ENCODE measurements at places on chromosomes 6 and 20.
A peak's percentile ranks its signal among the peaks of the same experiment; 100 is the strongest.

DNA sequence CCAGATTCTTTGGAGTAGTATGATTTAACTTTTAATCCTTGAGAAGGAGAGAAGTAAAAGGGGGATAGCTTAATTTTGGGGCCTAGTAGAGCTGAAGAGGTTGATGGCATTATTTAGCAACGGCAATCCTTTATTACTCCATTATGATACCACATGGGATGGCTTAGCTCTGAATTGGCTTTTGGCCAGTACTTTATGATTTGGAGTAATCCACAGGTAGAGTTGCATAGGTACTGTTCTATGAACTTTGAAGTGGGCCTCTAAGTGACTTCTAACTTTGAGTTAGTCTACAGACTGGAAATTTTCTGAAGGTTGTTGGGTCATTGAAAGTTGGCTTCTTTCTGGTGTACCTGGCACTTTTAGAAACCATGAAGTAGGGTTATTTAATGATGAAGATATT, 11.6 kb downstream of the YWHAB start:
- peaks cover 32% of the 10 kb centered on the region for H3K36me3 ChIP-seq
- peak overlapping the region; percentile 39 for H3K4me3 ChIP-seq
- H3K4me1 ChIP-seq: peaks cover 69% of the 10 kb centered on the region
- H3K27me3 ChIP-seq: no peaks in the 10 kb centered on the region

- no peak overlapping the region for H3K27ac ChIP-seq
- DNase-seq: no peak
- H3K36me3 ChIP-seq: no peaks in the 10 kb centered on the region
- H3K4me3 ChIP-seq: no peak overlapping the region
Observed at GRCh38 chr6:84356907-84357306, 129.5 kb upstream of the CEP162 start.

DNA sequence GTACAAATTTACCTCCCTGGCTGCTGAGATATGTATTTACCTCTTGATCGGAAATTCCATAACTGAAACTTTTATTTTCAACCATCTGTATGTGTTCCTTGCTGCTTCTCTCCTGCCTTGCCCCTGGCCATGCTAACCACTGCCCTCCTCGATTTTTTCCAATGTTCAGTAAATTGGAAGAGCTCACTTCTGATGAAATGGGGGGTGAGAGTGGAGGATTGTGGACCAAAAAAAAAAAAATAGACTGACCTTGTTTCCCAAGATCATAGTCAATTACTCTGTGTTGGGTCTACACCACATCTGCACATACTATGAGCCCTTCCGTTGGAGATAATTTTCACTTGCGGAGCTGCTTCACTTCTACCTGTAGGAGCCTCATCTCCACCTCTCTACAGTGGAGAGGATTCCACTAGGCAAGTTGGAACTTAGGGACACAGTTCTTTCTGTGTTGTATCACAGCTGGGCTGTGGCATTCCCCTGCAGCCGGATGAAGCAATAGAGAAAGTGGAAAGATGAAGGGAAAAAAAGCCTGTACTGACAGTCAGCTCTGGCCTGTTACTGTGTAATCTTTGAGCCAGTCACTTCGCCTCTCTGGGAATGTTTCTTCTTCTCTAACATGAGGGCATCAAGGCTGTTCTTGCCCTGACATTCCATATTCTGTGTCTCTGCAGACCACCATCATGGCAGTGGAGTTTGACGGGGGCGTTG, 1.6 kb downstream of the PSMB9 start:
- peak overlapping the region; percentile 97 for H3K4me3 ChIP-seq
- peaks cover 73% of the 10 kb centered on the region for H3K4me1 ChIP-seq
- H3K27ac ChIP-seq: peak overlapping the region; percentile 99
- peaks cover 83% of the 10 kb centered on the region for H3K36me3 ChIP-seq

DNA sequence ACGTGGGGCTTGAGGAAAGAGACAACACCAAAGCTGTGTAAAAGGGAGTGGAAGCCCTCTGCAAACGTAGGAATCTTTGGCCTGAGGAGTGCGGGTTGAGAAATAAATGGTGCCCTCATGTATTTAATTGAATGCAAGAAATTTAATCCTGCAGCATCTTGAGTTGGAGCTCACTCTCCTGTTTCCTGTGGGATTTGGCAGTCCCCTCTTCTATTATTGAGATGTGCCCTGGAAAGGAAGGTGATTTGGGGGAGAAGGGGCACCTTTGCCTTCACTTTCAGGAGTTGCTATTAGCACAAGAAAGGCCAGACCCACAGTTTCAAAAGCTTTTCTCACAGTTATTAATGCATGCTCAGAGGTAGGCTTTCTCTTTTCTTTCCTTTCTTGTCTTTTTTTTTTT, 201.4 kb upstream of the HDDC2 start:
- H3K27ac ChIP-seq: no peak overlapping the region
- no peak for DNase-seq
- no peak overlapping the region for H3K4me3 ChIP-seq
- peaks cover 2% of the 10 kb centered on the region for H3K36me3 ChIP-seq
- H3K27me3 ChIP-seq: peaks cover 33% of the 10 kb centered on the region

DNA sequence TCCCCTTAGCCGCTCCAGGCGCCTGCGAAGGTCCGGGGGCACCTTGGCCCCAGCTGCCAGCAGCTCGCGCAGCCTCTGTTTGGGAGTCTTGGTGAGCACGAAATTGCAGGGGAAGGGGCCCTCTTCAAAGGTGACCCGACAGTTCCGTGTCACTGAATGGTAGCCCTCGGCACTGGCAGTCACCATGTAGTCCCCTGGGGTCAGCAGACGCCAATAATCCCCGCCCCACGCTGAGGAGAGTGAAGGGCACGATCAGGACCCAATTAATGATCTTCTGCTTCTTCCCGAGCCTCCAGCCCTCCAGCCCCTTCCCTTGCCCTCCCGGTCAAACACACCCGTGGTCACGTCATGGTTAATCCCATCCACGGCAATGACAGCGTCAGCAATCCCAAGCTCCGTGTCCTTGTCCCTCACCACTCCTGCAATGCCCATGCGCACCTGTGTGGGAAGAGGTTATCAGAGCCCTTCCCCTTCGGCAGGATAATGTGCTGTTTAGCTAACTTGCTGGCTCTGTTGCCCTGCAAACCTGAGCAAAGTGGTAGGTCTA, 6.2 kb downstream of the CPXM1 start:
- H3K27ac ChIP-seq: no peak overlapping the region
- no peaks in the 10 kb centered on the region for H3K36me3 ChIP-seq
- H3K4me3 ChIP-seq: no peak overlapping the region
- peaks cover 6% of the 10 kb centered on the region for H3K4me1 ChIP-seq

DNA sequence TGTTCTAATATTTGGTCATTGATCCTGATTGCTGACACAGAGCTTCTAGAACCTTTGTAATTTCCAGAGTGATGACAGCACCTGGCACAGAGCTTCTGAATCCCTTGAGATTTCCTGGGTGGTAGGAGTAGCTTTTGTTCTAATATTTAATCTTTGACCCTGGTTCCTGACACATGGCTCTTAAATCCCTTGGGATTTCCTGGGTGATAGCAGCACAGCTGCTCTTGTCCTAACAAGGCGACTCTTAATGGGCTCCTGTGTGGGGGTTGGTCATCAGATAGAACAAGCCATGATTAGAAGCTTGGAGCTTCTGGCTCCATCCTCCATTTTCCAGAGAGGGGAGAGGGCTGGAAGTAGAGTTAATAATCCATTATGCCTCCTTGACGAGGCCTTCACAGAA, 18.4 kb downstream of the GMPR start:
- H3K27ac ChIP-seq: no peak overlapping the region
- peaks cover 13% of the 10 kb centered on the region for H3K4me1 ChIP-seq
- no peak for DNase-seq
- no peaks in the 10 kb centered on the region for H3K36me3 ChIP-seq

GRCh38 chr6:158843751-158844683, 24.8 kb upstream of the EZR start:
- no peaks in the 10 kb centered on the region for H3K27me3 ChIP-seq
- peaks cover 9% of the 10 kb centered on the region for H3K4me1 ChIP-seq
- H3K4me3 ChIP-seq: no peak overlapping the region
- no peaks in the 10 kb centered on the region for H3K36me3 ChIP-seq
- H3K27ac ChIP-seq: no peak overlapping the region

DNA sequence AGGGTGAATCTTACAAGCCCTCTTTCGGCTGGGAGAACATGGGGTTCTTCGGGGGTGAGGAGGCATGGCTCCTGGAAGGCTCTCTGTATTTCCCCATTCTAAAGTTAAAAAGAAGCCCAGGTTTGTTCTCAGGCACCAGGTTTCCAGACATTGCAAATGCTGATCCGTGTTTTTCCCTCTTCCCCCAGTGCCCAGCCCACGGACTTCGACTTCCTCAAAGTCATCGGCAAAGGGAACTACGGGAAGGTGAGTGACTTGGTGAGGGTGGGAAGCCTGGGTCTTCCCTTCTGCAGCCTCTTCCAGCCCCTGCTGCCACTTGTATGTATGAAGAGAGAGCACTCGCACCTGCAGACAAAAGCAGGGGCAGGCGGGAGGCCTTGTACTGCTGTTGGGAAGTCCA, 8.7 kb downstream of the SGK2 start:
- H3K4me1 ChIP-seq: no peaks in the 10 kb centered on the region
- no peak overlapping the region for H3K27ac ChIP-seq
- no peaks in the 10 kb centered on the region for H3K36me3 ChIP-seq
- no peak overlapping the region for H3K4me3 ChIP-seq
- DNase-seq: no peak
- H3K27me3 ChIP-seq: no peaks in the 10 kb centered on the region

- no peak for DNase-seq
- no peaks in the 10 kb centered on the region for H3K4me1 ChIP-seq
- H3K4me3 ChIP-seq: no peak overlapping the region
- no peak overlapping the region for H3K27ac ChIP-seq
- H3K36me3 ChIP-seq: peaks cover 3% of the 10 kb centered on the region
Observed at GRCh38 chr20:16390991-16391390, 182.3 kb downstream of the KIF16B start.

- H3K27me3 ChIP-seq: no peaks in the 10 kb centered on the region
- H3K4me1 ChIP-seq: peaks cover 11% of the 10 kb centered on the region
- DNase-seq: no peak
Observed at GRCh38 chr20:25676164-25676809, 20.4 kb downstream of the ZNF337 start.

- no peak for DNase-seq
- H3K27ac ChIP-seq: no peak overlapping the region
- no peak overlapping the region for H3K4me3 ChIP-seq
- peaks cover 2% of the 10 kb centered on the region for H3K36me3 ChIP-seq
Observed at GRCh38 chr6:70151616-70152015, 151.3 kb downstream of the COL9A1 start.

- H3K27ac ChIP-seq: no peak overlapping the region
- no peaks in the 10 kb centered on the region for H3K4me1 ChIP-seq
- H3K4me3 ChIP-seq: no peak overlapping the region
Observed at GRCh38 chr6:116836606-116837342, 7.9 kb upstream of the GPRC6A start.

DNA sequence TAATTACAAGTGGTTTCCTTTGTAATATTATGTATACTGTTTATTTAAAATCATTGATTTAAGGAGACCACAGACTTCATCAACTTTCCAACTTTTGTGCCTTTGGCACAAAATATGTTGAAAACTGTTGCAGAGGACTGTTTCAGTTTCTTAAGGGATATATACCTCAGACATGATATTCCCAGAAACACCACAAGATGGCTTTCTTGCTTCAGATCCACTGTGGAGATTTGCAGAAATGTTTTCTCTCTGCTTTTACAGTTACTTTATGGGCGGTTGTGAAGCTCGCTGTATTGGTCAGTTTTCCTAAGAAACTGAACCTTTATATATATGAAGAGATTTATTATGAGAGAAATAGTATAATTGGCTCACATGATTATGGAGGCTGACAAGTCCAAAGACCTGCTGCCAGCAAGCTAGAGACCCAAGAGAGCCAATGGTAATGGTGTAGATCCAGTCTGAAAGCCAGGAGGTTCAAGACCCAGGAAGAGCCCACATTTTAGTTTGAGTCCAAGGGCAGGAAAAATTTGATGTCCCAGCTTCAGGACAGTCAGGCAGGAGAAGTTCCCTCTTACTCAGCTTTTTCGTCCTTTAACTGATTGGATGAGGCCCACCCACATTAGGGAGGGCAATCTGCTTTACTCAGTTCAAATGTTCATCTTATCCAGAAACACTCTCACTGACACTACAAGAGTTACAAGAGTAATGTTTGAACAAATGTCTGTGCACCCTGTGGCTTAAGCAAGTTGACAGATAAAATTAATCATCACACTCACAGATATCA, 12.8 kb downstream of the ME1 start:
- no peaks in the 10 kb centered on the region for H3K4me1 ChIP-seq
- H3K27me3 ChIP-seq: no peaks in the 10 kb centered on the region
- no peak overlapping the region for H3K27ac ChIP-seq
- DNase-seq: no peak

DNA sequence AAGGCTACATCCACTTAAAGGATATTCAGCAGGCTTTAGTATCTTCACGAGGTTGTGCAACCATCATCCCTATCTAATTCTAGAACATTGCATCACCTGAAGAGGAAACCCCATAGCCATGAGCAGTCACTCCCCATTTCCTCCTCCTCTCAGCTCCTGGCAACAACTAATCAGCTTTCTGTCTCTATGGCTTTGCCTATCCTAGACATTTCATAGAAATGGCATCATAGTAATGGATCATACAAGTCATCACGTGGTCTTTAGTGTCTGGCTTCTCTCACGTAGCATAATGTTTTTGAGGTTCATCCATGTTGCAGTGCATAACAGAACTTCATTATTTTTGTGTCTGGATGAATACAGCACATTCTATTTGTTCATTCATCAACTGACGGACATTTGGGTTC, 20.5 kb downstream of the SNAI1 start:
- DNase-seq: no peak
- peaks cover 7% of the 10 kb centered on the region for H3K4me1 ChIP-seq
- peaks cover 26% of the 10 kb centered on the region for H3K27me3 ChIP-seq
- H3K4me3 ChIP-seq: no peak overlapping the region

DNA sequence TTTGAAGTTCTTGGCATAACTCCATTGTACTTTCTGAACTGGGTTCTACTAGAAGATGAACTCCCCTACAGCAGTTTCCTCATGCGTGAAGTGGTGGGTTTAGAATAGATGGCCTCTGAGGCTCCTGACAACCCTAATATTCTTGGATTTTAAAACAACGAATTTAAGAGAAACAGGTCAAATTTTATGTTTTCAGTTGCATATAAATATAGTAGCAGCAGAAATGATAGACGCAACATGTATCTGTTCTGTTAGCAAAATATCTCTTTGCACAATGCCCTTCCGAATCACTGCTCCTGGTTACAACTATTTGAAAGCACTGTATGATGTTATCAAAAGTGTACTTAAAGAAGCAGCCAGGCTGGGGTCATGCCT, 247.2 kb downstream of the TBC1D7 start:
- H3K27ac ChIP-seq: no peak overlapping the region
- no peaks in the 10 kb centered on the region for H3K4me1 ChIP-seq
- H3K4me3 ChIP-seq: no peak overlapping the region
- H3K36me3 ChIP-seq: no peaks in the 10 kb centered on the region

DNA sequence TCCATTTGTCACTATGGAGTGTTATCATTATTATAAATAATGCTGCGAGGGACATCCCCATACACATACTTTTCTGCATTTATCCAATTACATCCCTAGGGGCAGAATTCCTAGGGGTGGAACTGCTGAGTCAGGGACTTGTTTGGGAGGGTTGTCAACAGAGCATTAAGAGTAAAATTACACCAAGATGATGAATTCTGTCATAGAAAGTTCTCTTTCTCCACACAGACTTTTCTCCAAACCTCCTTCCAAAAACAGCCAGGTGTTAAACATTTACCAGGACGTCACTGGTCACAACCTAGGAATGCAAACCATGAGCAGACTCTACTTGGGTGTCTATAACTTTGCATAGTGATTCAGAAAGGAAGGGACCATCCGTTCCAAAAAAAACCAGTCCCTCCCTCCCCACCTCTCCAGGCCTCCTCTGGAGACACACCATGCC, 95.5 kb downstream of the PRND start:
- H3K4me1 ChIP-seq: peaks cover 66% of the 10 kb centered on the region
- no peaks in the 10 kb centered on the region for H3K27me3 ChIP-seq
- H3K27ac ChIP-seq: peak overlapping the region; percentile 99
- H3K36me3 ChIP-seq: peaks cover 26% of the 10 kb centered on the region

- peaks cover 4% of the 10 kb centered on the region for H3K36me3 ChIP-seq
- no peak for DNase-seq
- H3K4me1 ChIP-seq: peaks cover 18% of the 10 kb centered on the region
- peak overlapping the region; percentile 7 for H3K4me3 ChIP-seq
Observed at GRCh38 chr6:150894935-150895552, 29.5 kb downstream of the MTHFD1L start.
